ENCODE measurements at places on chromosomes 7 and 10. TPM values are rescaled to one million over a fixed set of nuclear protein-coding genes. Genes with fewer than 3 reads are reported as not detected.

- peak; percentile 82 for DNase-seq
These were observed 85.6 kb upstream of the AGR3 start for GRCh38 chr7:16967300-16967811.

DNA sequence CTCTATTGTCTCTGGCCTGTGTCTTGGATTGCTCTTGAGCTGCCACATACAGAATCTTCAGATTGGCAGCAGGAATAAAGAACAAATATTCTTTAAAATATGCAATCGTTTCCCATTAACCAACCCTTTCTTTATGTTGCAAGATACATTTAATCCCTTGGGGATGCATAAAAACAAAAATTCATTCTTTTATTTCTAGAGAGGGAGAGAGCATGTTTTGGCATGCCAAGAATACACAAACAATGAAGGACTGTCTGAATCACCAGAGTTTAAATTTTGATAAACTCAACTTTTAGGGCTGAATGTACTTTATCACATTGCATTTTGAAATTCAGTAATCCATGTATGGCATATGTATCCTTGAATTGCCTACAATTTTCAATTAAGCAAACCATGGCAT lies 154.3 kb upstream of the SEMA3D start:
- DNase-seq = no peak

DNA sequence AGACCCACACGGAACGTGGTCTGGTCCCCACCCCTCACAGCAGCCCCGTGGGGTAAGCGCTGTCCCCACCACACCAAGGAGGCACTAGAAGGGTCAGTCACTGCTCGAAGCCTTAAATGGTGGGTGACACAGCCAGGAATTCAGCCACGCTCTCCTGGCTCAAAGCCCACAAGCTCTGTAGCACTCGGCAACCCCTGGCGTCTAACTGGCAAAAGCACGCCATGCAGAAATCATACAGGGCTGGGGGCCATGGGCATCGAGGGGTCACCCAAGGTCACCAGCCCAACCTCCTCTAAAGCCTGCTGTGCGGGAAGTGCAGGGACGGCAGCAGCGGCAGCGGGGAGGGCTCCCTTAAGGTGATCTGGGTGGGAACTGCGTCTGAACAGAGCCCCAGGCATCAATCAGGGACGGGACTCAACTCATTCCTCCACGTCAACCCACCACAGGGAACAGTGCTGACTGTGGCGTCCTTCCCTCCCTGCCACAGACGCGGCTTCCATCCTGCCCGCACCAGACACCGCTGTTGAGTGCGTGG lies 7.8 kb downstream of the GPER1 start:
- no peak for DNase-seq

DNA sequence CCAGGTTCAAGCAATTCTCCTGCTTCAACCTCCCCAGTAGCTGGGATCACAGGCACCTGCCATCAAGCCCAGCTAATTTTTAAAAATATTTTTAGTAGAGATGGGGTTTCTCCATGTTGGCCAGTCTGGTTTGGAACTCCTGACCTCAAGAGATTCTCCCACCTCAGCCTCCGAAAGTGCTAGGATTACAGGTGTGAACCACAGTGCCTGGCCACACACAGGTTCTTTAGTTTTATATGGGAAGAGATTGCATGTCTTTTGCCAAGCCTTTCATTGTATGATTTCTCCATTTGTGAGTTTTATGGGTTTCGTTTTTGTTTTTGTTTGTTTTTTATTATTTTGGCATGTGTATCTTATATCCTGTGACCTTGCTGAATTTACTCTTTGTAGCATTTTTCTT lies 40.9 kb downstream of the C1GALT1 start:
- DNase-seq = no peak

Gene AEBP1
- total RNA-seq = 1.2 TPM

Gene MLXIPL
- total RNA-seq = 10.6 TPM

DNA sequence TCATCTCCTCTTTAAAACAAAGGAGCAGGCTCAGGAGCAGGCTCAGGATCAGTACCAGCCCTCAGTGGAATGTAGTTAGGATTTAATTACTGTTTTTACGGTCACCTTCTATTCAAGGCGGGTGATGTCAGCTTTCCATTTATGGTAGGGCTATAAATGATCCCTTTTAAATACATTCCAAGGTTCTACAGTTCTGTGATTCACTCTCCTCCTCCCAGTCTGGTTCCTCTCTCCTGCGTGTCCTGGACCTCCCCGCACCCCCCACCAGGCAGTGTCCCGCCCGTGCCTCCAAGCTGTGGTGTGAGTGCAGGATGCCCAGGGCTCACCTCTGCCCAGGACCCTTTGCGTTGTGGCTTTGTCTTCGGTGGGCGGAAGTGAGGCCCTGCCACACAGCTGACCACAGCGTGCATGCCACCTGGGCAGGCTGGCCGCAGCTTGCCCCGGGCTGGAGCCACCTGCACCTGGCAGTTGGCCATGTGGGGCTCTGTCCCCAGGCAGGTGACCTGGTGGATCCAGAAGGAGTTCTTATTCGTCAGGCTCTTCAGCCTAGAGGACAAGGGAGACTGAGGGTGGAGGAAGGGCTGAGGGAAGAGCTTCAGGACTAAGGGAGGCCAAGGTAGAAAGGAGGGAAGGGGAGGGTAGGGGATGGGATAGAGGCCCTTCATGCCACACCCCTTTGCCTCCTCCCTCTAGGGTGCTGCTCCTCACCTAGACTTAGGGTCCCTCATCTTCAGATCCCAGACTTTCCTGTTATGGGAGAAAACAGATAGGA lies 9.1 kb downstream of the LOXL4 start:
- peak; percentile 48 for DNase-seq

GRCh38 chr7:2884161-2884560 lies 40.1 kb upstream of the GNA12 start:
- no peak for DNase-seq

DNA sequence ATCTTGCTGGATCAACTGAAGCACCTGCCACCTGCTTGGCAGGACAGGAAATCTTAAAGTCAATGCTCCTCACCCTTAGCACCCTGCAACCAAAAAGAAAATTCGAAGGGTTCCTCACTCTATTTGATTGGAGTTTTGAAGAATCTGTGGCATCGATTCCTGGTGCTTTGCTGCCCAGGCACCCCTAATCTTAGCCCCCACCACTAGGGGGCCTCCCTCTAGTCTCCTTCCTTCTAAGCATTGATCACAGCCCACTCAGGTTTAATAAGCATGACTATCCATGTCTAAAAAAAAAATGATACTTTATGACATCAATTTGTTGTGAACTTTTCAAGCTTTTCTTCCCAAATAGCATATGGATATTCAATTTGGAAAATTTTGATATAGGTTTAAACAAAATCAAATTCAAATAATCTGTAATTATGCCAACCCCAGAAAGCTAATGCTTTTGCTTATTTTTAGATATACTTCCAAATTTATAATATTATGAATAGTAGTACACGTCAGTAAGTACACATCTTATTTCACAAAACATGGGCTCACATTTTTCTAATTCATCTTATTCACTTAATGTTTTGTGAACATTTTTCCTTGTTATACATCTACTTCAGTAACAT lies 45.3 kb downstream of the NRG3 start:
- no peak for DNase-seq

Gene ANKRD61
- total RNA-seq = 0.35 TPM

DNA sequence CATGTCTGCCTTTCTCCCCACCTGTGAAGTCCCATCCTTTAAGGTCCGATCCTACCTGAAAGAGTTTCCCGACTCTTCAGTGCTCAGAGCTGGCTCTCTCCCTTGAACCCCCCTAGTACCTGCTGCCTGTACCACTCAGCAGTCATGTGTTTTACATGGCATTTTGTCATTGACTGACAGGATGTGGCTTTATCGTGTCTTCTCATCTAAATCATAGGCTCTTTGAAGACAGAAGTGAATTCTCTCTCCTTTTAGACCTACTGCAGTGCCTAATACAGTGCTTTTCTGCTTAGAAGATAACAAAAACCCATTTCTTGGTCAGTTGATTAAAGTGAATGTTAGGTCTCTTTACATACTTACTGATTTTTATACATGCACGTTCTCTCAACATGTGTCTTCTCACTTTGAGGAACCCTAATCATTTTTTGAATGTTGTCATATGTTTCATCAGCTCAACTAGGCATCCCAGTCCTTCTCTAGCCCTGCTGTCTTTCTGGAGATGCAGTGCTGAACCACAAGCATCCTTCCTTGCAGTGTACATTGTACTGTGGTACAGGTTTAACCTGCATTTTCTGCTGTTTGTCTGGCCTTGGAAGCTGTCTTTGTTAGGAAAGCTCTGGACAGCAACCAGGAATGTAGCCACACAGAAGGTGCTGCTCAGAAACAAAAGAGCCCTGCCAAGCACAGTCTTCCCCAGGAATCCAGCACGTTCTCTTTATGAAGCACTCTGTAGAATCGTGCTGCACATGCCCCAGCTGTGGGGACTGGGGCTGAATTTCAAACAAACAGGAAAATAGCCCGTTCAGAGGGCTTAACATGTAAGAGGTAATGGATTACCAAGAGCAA lies 28.1 kb upstream of the LRRC4 start:
- no peak for DNase-seq

GRCh38 chr7:158025686-158026600 lies 561.7 kb downstream of the PTPRN2 start:
- DNase-seq = no peak

- DNase-seq = no peak
These were observed 111.8 kb downstream of the OAT start for GRCh38 chr10:124306922-124307371.
